Body of pancreas (tissue), 4 donors: ENCODE measurements at places on chromosomes 2 and 18.

DNA sequence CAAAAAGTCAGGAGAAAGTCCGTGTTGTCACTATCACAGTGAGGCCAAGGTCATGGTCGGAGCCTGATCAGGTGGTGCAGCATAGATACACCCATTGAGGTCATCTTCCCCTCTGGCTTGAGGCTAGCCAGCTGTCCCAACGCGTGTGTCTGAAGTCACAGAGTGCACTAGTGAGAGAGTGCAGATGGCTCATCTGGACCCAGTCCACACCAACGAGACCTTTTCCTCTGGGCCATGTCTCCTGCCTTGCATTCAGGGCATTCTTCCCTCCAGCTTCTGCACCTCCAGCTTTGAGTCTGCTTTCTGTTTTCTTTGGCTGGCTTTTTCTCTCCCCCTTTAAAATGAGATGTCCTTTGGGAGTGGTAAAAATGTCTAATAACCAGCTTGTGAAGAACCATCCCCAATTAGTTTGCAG is 146.9 kb downstream of the TDRD15 start:
- DNase-seq = peak; percentile 19

DNA sequence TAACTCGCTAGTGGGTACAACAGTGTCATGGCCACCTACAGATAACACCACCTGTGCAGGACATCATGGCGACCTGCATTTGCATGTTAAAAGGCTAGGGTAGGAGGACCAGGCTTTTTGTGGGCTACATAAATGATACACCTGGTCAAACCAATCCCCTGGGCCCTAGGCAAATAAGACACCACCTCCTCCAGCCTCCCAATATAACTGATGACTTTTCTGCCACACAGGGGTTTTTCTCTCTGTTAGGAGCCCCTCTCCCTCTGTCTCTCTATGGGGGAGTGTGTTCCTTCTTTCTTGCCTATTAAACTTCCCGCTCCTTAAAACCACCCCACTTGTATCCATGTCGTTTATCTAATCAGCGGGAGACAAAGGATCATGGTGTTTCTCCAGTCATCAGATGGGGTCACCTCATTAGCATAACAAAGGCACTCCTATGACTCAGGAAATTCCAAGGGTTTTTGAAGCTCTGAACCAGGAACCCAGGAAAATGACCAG is 10.8 kb upstream of the BUB1 start:
- DNase-seq = no peak

DNA sequence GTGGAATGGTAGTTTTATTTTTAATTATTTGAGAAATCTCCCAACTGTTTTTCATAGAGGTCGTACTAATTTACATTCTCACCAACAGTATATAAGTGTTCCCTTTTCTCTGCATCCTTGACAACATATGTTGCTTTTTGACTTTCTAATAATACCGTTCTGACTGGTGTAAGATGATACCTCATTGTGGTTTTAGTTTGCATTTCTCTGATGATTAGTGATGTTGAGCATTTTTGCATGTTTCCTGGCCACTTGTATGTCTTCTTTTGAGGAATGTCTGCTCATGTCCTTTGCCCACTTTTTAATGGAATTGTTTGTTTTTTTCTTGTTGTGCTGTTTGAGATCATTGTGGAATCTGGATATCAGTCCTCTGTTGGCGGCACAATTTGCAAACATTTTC is 242.5 kb downstream of the ZNF521 start:
- no peak for DNase-seq

- DNase-seq = no peak
Measured at GRCh38 chr2:238771218-238771617, 76.7 kb upstream of the TWIST2 start.

DNA sequence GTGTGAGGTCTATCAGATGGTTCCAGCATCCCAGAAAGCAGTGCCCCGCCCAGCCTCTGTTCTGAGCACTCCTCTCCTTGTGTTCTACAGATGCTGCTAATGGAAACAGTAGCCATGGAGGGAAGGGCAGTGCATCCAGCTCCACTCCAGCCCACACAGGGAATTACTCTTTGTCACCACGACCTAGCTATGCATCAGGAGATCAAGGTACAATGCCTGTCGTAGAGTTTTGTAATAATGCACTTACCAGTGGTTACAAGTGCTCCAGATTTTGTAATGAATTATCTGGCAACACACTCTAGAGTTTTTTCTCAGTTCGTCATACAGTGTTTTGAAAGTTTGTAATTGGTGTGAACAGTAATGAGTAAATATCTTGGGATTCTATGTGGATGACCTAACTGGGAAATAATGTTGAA is 161.1 kb downstream of the ESCO1 start:
- DNase-seq = no peak

DNA sequence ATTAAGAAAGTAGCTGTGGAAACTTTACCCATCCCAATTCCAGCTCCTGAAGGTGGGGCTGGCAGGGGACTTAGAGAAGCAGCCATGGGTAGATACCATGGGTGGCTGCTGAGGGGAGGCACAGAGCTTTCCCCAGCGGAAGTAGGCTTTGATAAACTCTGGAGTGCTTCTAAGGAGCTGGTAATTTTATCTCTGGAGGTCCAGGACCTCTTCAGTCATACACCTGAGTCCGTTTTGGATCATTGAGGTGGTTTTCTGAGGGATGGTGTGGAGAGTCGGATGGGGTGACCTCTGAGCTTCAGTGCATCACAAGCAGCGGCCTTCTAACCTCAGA is 36.7 kb upstream of the BMP10 start:
- DNase-seq = no peak

DNA sequence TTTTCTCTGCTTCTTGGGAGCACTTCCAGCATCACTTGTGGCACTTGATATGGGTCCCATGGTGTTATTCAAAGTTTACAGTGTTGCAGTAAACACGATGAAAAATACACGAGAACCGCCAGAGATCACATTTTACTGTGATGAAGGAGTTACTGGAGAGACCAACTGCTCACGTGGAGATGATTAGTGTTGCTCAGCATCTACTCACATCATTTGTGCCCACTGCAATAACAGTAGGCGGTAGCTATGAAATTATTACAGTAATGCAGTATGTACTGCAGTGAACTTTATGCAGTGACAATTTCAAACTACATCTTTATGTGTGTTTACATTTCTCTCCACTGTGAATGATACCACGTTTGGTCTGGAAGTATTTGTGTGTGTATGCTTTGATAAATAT is 93.5 kb downstream of the SLC4A3 start:
- no peak for DNase-seq

DNA sequence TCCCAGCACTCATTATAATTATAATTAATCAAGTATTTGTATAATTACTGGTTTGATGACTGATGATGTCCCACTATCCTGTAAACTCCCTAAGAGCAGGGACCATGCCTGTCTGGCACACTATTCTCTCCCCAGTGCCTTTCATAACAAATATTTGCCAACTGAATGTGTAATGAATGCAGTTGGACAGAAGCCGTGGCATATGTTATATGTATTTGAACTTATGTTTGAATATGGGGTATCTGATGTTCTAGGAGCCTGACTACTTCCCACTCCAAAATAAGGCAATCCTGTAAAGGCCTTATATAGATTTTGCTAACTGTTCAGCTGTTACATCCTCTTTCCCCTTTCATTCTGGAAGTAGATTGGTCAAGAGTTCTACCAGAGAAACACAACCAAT is 19.7 kb downstream of the OSBPL6 start:
- DNase-seq = no peak
